ENCODE measurements at places on chromosomes 6 and 20.

GRCh38 chr20:7841971-7842310 lies 98.3 kb downstream of the HAO1 start:
- DNase-seq, result no peak

GRCh38 chr20:39298571-39299506 lies 336.7 kb downstream of the DHX35 start:
- DNase-seq, result no peak

- DNase-seq, result no peak
These were observed 38.4 kb upstream of the ZNF217 start for GRCh38 chr20:53631909-53632662.

GRCh38 chr20:469746-470490 lies 7.6 kb upstream of the TBC1D20 start:
- DNase-seq, result no peak

DNA sequence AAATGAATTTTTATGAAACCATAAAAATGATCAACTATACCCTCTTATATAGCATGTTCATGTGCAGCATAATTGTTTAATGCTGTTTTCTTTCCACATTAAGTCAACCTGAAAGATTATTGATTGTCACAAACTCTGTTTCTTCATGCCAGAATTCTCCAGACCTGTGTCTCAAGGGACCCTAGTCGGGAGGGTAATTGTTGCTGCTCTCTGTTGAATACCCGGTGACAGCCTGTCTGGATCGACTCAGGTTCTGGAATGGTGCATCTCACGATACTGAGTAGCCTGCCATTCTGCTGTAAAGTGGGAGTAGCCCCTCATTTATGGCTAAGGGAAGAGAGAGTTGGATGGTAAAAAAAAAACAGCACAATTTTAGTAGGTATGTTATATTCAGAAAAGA lies 449.9 kb upstream of the SOX4 start:
- DNase-seq, result no peak

DNA sequence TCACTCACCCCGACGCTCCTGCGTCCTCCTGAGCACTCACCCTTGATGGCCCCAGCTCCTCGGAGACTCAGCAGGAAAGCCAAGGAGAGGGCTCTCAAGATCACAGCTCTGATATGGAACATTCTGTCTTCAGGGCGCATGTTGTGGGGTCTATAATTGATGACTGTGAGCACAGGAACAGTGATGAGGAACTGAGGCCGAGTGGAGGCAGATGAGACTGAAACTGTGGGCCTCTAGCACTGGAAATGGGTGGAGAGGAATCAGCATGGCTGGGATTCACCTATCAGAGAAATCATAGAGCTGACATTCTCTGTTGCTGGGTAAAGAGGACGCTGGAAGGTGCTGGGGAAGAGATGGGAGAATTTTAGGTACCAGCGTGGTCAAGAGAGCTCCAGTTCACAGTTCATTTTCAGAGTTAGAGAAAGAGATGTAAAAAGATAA lies at the start of gene HLA-DPA1:
Gene HLA-DPA1, minus strand, starts transcription at position 219 of the 441 bp plus-strand sequence.
- DNase-seq, result no peak

- no peak for DNase-seq
These were observed 97.3 kb downstream of the RPP40 start for GRCh38 chr6:4906293-4907276.

- DNase-seq, result no peak
These were observed 123.8 kb upstream of the ID4 start for GRCh38 chr6:19713411-19713810.

DNA sequence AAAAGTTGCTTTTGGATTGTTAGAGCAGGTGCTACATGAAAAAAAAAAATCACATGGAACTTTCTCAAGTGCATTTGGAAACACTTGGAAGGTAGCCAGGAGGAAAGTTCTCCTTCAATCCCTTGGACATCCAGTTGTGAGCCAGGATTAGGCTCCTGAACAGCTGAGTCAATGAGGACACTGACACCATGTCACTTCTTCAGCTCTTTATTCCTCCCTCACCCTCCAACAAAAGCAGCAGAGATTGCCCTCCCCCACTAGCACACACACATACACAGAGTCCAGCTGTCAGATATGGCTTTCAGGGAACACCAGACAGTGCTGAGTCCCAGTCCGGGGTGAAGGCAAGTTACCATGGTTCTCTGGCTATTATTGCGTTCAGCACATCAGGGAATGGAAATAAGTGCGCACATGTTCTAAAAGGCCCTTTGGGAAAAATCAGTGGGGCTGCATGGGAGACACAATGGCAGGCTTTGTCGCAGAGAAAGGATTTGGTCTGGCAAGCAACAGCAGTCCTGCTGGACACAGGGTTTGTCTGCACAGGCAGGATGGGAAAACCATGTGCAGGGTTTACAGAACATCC lies 124.7 kb upstream of the MARCKS start:
- DNase-seq, result no peak

- no peak for DNase-seq
These were observed 246.6 kb downstream of the PHF3 start for GRCh38 chr6:63882208-63882607.

DNA sequence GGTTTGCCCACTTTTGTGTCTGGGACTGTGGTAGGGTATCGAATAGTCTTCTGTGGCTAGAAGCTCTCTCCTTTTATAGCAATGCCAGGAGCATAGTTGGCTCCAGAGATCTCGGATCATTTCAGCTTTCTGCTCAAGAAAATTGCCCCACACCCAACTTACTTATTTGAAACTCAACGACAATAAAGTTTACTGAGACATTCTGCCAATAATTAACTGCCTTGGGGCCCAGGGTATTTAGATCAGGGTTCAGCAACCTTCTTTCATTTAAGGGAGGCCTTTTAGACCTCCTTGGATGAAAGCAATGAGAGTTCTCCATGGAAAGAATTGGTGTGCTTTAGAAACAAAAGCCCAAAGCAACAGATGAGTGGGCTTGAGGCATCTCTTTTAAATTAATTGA lies 53.8 kb upstream of the GMPR start:
- no peak for DNase-seq

DNA sequence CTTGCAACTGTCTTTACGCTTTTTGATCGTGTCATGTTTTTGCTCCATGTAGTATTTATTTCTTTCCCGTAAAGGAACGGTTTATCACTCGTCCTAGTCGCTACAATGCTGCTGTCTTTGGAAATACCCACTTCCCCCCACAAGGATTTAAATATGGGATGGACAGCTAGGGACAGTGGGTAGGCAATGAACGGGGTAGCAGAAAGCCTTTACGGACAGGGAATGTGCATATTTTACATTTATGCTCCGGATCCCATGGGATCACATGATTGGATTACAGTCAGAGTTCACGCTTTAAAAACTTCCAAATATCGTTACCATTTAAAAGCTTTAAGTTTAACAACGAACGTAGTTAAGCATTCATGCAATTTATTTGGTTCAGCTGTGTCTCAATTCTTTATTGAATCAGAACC lies 1.2 kb downstream of the HIVEP1 start:
- DNase-seq, result no peak

- DNase-seq, result no peak
These were observed 215.0 kb downstream of the THBS2 start for GRCh38 chr6:169038691-169039090.

DNA sequence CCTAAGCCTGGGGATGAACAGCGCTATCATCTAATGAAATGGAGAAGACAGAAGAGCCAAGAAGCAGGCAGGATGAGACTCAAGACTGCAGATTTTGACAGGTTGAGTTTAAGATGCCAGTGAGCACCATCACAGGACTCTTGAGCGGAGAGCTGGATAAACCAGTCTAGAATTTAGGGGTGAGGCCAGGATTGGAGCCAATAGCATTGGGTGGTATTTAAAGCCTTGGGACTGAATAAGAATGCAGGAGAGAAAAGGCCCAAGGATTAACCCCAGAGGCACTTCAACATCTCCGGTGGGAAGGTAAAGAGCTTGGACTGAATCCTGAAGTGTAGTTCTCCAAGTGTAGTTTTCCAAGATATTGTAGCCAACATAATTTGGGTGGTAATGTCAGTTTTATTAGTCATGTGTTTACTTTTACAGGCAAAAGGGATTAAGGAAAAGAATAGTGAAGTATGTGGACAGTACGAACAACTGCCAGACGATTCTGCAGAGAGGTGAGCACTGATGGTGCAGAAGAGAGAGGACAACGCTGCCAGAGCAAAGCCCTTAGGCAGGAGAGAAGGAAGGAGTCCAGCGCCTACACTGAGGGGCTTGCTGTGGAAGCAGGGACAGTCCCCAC lies 85.2 kb downstream of the DTNBP1 start:
- DNase-seq, result no peak

GRCh38 chr6:92376691-92377090 lies 1042.7 kb downstream of the EPHA7 start:
- no peak for DNase-seq

DNA sequence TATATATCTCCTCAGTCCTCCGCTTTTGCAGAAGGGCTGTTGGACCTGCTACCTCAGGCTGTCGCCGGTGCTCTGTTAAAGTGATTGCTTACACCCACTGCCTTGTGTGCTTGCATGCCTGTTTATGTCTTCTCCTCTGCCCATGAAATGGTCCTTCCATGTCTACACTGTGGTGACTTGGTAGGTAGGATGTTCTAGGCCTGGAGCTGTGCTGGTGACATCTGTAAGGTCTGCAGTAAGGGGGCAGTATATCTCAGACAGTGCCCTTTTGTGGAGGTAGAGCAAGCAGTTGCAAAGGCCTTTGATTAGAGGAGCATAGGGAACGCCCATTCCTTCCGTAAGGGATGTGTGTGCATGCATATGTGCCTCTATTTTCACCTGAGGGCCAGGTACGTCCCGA lies 40.3 kb downstream of the VAPB start:
- no peak for DNase-seq

GRCh38 chr6:37134036-37134395 lies 35.9 kb upstream of the PIM1 start:
- DNase-seq, result no peak

DNA sequence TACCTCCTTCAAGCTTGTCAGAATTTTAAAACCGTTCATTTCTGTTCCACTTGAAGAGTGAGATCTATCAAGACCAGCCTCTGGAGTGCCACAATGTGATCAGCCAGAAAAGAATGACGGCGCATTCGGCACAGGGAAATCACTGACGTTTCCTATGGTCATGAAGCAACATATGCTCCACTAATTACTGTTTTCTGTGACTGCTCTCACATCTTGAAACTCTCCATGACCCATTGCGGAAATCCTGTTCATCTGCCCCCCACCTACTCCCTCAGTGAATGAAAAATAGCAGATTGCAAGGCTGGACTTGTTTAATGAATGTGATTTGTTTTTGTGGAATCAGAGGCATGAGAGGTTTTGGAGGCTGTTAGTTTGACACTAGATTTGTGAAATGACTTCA lies 53.2 kb downstream of the SAMD5 start:
- DNase-seq, result no peak

- DNase-seq, result no peak
These were observed 79.0 kb upstream of the ATXN1 start for GRCh38 chr6:16840291-16840690.

DNA sequence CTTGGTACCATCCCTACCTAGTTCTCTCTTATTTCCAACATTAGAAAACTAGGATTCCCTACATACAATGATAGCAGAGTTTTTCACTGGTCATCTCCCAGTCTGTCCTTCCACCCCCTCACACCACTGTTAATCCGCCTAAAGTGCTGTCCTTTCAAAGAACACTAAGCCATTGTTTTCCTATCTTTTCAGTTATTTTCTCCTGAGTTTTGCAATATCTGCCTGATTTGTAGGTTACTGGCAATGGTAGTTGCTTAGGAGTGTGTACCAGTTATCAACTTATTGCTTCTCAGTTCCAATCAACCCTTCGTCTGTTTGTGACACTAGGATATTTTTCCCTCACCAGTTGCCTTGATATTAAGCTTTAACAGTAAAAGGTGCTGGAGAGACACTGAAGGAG lies 135.0 kb downstream of the EPM2A start:
- no peak for DNase-seq

DNA sequence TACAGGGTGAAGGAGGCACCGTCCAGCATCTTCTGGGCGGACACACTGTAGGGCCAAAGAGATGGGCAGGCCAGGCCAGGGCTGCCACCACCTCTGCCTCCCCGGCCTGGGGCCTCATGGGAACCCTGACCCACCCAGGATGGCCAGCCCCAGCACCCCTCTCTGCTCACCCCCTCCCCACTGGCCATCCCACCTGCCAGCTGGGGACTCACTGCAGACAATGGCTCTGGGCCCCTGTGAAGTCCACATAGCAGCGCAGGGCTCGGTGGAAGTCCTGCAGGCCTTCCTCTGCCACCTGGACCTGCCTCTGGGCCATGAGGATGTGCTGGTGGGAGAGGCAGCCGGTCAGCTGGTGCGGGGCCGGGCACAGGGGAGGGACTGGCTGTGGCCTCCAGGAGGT lies 3.6 kb upstream of the C20orf144 start:
- no peak for DNase-seq

GRCh38 chr6:64415926-64416325 lies 780.3 kb downstream of the PHF3 start:
- no peak for DNase-seq

DNA sequence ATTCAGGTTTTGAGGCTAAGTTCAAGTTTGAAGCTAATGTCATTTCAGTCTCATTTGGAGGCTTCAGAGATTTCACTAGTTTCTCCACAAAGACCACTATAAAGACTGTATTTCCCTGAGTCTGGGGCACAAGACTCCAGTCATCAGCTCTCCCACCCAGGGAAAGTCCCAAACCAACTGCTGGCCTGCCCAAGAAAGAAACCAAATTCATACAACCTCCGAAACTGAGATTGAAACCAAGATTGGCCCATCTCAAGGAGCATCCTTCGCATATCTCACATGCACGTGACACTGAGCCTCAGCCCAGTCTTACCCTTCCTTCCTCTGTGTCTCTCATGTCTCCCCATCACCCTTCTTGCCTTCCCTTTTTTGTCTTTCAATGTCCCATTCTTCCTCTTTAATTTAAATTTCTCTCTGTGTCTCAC lies 3.5 kb upstream of the LTA start:
- no peak for DNase-seq
